ENCODE measurements at places on chromosomes 16 and 17.

GRCh38 chr17:74552037-74552436 lies 6.1 kb upstream of the CD300C start:
- DNase-seq: no peak

GRCh38 chr17:73710095-73710592 lies 65.9 kb upstream of the SDK2 start:
- DNase-seq: peak; percentile 2

DNA sequence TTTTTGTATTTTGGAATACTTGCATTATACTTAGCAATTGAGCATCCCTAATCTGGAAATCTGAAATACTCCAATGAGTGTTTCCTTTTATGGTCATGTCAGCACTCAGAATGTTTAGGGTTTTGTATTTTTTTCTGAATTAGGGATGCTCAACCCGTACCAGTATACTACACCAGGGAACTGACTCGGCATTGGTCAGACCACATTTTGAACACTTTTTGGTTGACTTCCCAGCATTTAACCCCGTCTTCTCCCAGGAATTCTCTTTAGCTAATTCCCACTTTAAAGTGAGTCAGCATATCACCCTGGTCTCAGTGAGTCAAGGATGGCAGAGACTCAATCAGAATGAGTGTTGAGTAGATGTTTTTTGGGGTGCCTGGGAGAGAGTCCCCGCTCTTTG lies 177.9 kb downstream of the SPECC1 start:
- no peak for DNase-seq

GRCh38 chr17:7283471-7284216 lies 2.1 kb downstream of the SLC2A4 start:
- DNase-seq: no peak

DNA sequence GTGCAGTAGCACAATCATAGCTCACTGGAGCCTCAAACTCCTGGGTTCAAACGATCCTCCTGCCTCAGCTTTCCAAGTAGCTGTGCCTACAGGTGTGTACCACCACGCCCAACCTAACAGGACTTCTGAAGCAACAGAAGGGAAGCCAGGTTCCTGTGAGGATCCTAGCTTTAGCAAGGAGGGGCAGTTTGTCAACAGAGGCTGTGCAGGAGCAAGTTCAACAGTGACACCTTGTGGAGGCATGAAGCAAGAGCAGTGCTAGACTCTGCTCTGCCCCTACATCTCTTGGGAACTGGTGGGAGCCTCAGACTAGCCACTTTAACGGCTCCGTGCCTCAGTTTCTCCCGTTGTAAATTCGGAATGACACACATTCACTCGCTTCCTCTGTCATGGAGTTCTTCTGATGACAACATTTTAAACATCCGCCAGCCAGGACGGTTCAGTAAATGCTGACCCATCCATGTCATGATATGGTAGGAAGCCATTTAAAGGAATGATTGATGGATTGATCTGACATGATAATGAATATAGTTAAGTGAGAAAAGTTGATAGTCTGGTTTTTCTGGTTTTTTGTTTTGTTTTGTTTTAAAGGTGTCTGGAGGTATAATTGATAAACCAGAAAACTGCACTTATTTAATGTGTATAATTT lies 218.7 kb downstream of the MRTFB start:
- DNase-seq: no peak

DNA sequence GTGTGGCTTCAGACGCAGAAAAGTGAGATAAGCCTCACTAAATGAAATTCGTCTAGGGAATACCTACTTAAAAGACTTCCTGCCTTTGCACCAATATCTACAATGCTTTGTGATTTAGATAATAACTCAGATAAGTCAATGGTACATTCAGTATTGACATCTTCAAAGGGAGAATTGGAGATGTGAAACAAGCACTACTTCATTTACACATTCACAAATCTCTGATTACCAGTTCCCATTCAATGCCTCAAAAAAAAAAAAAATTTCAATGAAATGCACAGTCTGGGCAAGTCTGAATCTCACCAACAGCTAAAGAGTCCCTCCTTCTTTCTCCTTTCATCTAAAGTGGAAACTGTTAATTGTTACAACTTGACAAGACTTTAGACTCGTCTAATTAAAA lies 3.7 kb downstream of the PHF12 start:
- DNase-seq: no peak

DNA sequence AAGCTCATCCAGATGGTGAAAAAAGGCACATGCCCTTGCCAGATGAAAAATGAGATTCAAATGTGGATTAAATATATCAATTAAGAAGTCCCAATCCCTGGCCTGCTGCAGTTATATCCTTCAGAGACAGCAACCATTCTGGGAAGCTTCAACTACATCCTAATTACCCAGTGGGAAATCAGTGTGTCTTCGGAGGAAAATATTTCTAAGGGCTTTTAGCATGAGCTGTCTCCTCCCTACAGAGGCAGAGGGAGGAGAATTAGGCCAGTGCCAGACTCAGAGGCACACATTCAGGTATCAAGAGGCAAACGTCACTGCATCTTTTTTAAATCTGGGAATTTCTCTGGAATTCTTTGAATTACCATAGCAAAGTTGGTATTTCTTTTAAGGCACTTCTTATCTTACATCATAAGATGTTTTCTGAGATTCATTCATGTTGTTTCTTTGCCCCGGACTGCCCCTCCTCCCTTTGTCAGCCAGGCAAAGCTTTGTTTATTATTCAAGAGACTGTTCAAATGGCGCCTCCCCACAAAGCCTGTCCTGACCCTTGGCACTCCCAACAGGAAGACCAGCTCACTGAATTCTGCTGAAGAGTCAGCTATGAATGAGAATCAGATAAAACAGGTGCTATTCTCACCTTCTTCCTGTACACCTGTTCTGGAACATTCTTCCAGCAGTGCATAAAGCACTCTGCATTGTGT lies 38.3 kb upstream of the SMPD3 start:
- no peak for DNase-seq

DNA sequence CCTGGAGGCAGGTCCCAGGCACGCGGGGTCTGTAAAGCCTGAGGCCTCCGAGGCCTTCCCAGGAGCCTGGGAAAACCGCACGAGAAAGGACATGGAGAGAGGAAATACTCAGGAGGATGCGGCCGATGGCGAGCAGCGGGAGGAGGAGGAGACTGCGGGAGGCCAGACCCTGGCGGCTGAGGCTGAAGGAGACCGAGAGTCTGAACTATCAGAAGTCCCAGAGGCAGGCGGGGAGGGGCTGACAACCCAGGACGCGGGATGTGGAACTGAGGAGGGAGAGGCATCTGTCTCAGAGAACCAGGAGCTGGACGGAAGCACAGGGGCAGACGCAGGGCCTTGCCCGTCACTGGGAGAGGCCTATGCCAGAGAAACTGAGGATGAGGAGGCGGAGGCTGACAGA lies 2.4 kb downstream of the APOBR start:
- no peak for DNase-seq

DNA sequence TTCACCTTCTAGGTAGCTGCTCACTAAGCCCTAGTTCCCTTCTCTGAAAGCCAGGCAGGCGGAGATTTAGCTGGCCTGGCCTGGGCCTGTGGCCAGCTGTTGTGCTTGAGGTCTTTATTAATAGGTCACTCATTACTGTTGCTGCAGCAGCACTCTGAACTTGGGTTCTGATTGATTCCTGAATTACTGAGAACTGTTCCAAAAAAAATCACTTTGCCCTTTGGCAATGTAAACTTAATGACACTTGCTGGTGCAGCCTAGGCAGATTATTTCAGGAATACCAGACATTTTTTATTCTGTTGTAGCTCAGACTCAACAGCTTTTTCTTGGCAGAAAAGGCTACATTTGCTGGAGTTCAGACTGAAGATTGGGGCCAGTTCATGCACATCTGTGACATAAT lies 2.7 kb downstream of the TOM1L1 start:
- DNase-seq: peak; percentile 33

GRCh38 chr16:57999366-57999970 lies 1.0 kb downstream of the ZNF319 start:
- no peak for DNase-seq

- DNase-seq: no peak
Observed at GRCh38 chr17:38899421-38899820, 26.0 kb upstream of the LASP1NB start.

GRCh38 chr17:41439375-41439774 lies 1.4 kb downstream of the KRT38 start:
- DNase-seq: no peak
